ENCODE measurements at places on chromosomes 1 and 21.

DNA sequence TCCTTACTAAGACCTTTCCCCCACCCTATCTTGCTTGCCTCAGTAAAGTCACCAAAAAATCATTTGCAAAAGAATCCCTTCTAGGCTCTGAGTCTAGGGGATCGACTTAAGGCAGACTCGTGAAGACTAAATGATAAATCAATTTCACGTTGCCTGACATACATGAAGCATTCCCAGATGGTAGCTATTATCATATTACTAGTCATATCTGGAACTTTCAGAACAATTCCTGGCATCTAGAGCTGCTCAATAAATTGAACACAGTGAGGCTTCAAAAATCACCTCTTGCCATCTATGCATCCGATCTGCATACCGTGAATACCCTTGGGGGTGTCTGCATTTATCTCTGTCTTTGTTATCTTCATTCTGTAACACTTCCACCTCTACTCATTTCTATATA lies 49.6 kb upstream of the DAB1 start:
- no peak for DNase-seq

GRCh38 chr1:208243527-208243966 lies 637 bp downstream of the PLXNA2 start:
- DNase-seq: peak; percentile 24

GRCh38 chr1:226763905-226764264 lies 24.8 kb upstream of the ITPKB start:
- DNase-seq: peak; percentile 48

GRCh38 chr21:35855484-35855883 lies 204.8 kb downstream of the SETD4 start:
- DNase-seq: no peak

DNA sequence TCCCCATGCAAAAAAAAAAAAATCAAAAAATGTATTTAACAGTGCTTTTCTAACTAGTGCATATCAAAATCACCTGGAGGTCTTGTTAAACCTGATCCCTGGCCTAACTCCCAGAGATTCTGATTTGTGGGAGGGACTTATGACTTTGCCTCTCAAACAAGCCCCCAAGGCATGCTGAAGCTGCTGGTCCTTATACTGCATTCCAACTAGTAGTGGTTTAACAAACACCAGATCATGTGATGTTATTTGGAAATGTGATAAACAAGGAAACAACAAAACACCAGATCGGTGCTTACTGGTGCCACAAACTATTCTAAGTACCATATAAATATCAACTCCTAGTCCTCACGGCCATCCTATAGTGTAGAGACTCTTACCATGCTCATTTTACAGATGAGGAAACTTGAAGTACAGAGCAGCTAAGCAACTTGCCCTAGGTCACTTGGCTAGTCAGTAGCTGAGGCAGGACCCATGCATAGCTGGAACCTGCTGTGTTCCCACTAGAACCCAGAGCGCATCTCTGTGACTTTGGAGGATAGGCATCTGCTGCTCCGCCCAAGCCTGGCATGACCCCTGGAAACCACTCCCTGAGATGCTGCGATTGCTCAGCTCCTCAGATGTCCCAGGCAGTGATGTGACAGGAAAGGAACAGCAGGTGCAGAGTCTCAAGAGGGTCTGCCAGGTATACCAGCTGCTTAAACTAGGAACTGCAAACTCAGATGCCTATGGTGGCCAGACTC lies 38.1 kb downstream of the SOX13 start:
- no peak for DNase-seq

DNA sequence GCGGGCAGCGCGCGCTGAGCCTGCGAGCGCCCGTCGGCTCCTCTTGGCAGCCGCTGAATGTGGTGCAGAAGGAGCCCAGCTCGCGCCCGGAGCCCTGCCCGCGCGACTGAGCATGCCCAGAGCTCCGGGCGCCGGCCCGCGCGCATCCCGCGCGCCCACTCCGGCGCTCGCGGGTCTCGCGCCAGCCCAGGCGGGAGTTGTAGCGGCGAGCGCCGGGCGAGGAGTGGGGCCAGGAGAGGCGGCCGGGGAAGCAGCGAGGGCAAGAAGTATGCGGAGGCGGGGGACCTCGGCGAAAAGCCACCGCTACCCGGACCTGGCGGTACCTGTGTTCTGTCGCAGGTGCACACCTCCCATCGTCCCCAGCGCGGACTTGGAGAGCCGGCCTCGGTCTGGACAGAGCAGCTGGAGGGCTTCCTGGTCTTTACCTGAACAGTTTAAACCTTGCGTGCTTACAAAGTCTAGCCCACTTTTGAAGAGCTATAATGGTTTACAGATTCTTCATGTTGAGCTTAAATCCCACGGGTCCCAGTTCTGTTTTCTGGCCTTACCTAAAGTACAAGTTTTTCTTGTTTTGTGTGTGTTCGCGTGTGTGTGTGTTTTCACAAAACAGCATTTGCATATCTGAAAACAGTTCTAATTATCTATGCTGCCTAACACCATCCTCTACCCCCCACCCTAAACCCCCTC lies at the start of gene DDAH1:
Gene DDAH1, minus strand, starts transcription at position 61 of the 687 bp plus-strand sequence. CDS start 114 bp downstream, outside the sequence.
- DNase-seq: no peak

GRCh38 chr1:85022700-85023099 lies 25.6 kb downstream of the MCOLN3 start:
- no peak for DNase-seq

- DNase-seq: no peak
These were observed 60.1 kb upstream of the USP24 start for GRCh38 chr1:55275151-55275748.

GRCh38 chr1:11537380-11537764 lies 58.4 kb downstream of the DISP3 start:
- DNase-seq: no peak

GRCh38 chr21:35096959-35097358 lies 47.9 kb upstream of the RUNX1 start:
- DNase-seq: no peak

DNA sequence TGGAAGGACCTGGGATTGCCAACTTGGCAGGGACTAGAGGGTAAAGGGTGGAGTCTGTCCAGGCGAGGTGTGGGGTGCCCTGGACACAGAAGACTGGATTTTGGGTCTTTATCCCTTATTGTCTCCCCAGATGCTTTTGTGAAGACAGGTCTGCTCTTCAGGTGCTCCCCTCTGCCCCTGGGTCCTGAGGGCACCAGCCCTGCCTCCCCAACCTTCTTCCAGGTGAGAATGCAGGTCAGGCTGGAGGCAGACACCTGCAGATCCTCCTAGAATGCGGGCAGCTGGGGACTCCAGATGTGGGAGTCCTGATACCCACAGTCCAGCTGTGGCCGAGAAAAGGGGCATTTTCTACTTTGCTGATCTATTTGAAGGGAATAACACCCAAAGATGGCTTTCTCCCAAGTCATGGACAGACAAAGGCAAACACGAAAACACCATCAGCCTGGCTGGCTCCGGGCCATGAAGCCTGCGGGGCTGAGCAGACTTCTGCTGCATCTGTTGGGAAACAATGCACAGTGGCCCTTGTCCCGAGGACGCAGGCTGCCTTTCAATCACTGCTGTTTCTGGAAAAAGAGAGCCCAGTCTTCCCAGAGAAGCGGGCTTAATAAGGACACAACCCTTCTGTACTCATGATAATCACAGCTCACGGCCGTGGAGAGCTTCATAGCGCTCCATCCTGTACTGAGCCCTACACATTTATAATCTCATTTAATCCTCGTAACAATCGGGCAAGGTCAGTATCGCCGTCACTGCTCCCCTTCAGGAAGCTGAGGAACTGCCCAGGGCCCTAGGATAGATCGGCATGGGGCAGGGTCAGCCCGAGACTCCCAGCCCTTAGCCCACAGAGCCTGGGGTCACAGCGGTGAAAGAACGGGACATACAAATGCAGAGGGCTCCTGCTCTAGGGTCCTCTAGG lies 62.0 kb upstream of the ABCG1 start:
- DNase-seq: no peak

GRCh38 chr1:56453417-56454078 lies 125.8 kb downstream of the PLPP3 start:
- DNase-seq: no peak

DNA sequence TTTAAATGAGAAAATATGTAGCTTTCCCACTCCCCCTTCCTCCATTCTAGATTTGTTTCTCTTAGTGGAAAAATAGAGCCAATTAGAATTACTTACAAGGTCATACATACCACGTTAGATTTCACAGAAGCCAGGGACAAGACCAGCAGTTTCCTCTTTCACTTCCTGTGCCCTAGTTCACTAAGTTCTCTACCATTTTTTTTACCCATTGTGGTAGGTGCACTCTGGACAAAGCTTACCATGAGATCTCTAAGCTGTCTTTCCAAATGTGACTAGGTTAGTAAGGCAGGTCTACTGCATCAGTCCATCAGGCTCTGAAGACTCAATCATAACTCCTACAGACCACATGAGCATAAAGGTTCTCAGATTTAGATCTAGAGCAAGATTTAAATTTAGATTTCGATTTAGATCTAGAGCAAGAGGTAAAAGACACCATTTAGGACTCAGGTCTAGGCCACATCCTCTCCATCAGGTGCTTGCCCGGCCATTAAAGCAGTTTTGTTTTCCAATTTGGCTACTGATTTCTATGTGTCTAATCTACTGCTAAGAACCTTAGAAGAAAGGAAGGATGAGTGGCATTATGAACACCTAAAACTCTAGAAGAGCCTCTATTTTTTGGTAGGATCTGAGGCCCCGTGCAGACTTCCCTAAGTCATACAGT lies 235.3 kb downstream of the FAF1 start:
- DNase-seq: no peak

- no peak for DNase-seq
These were observed 9.1 kb downstream of the ADAMTSL4 start for GRCh38 chr1:150558303-150558704.

DNA sequence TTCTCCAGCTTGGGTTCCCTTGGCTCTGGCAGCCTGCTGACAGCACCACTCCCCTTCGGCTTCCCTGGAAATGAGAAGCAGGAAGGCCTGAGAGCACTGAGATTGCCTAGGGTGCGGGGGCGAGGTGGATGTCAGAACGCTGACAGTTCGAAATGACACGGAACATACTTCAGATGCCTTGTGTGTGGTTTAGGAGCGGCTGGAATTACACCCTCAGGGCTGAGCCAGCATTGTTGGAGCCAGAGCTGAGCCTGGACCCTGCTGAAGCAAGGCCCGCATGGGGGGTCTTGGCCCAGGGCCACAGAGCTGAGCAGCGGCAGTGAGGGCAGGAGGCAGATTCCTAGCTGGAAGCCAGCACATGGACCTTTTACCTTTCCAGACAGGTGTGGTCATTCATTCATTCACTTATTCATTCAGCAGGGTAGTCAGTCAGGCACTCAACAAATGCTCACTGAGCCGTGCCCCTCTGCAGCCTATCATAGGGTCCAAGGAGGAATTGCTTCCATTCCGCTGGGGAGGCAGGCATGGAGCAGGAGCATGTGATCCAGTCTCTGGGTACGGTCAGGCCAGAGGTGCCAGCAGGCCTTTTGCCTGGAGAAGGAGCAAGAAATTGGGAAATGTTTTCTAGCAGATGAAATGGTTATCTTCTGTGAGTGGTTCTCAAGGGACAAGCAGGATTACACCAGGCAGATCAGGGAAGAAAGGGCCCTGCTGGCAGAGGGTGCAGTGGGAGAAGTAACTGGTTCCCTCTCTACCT lies 6.6 kb upstream of the FOXE3 start:
- no peak for DNase-seq

DNA sequence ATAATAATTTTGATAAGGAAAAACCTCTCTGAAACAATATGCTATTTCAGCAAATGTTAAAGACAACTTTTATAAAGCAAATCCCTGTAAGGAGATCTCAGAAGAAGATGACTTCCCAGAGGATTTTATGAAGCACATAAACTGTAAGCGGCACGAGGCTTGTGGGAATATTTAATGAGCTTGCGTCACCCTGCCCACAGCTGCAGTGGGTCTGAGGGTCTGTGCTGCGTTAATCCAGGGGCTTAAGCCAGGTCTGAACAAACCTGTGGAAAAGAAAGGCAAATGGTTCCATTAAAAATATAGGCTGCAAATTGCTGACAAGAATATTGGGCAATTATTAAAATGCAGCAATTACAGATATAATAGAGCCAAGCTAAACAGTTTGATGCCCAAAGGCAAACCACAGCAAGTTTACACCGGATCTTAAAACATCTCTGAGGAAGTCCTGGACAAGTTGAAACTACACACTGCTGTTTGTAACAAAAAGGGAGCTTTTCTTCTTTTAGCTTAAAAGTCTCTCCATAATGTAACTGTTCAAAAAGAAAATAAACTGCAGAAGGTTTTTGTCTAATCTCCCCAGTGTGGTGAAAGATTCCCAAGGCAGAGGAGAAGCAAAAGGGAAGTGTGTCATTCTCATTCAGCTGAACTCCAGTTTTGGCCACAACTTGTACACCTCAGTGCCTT lies 21.8 kb downstream of the TGFBR3 start:
- no peak for DNase-seq

GRCh38 chr1:213051127-213051880 lies at the start of gene RPS6KC1:
TSS of gene RPS6KC1 (plus strand) at chr1:213051241. CDS start at chr1:213051405, 164 bp downstream.
- peak; percentile 85 for DNase-seq

- DNase-seq: no peak
These were observed 6.8 kb downstream of the SLC5A9 start for GRCh38 chr1:48229317-48229716.

- DNase-seq: no peak
These were observed 6.7 kb downstream of the VWA1 start for GRCh38 chr1:1442069-1442770.

GRCh38 chr1:84442256-84442655 lies 36.8 kb upstream of the RPF1 start:
- DNase-seq: no peak

- no peak for DNase-seq
These were observed 82.4 kb downstream of the PLXNA2 start for GRCh38 chr1:208161656-208162375.

DNA sequence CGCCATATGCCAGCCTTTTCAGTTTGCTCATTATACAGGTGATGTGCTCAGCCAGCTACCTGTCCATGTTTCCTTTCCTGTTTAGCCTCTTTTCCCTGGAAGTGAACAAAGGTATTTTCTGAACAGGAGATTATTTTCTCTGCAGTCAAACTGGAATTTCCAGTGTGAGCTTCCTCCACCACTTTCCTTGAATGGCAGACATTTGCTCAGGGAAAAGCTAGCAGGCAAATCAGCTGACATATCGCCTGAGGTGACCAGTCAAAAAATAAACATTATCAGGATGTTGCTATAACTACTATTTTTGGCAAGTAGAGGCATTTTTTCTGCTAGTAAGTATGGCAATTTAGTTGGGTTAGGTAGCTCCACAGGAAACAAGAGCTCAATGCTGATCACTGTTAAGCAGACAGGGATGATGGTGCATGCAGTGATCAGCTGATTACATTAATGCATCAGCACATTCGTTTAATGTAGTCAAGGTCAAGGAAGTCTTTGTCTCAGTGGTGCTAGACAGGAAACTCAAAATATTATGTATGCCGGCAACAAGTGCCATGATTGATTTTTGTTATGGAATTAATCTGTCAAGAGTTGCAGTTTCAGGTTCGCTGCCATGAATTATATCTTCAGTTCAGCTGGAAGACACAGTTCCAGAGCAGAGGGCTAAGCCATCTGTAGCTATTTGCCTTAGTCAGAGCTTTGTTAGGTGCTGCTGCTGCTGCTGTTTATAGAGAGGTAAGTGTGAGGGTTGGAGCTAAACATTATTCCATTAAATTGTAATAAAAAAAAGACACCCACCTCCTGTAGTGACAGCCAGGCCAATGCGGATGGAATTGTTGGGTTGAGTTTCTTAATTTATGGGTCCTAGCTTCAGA lies 179.7 kb upstream of the ST6GALNAC5 start:
- DNase-seq: no peak
